ENCODE measurements at places on chromosomes 13 and 19.

DNA sequence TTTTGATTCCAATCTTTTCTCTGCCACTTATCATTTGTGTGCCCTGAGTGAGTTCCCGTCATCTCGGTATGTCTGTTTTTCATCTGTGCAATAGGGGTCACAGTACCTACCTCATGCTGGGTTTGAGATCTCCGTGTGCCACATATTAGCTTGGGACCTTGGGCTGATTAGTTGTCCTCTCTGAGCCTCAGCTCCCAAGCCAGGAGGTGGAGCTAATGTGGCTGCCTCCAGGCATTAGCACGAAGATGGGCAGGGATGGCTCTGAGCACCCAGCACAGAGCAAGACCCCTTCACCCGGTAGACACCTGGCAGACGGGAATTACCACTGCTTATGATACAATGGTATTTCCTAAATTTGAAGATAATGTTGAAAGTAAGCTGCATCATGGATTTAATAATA lies 35.8 kb upstream of the XPO4 start:
- no peak for DNase-seq

DNA sequence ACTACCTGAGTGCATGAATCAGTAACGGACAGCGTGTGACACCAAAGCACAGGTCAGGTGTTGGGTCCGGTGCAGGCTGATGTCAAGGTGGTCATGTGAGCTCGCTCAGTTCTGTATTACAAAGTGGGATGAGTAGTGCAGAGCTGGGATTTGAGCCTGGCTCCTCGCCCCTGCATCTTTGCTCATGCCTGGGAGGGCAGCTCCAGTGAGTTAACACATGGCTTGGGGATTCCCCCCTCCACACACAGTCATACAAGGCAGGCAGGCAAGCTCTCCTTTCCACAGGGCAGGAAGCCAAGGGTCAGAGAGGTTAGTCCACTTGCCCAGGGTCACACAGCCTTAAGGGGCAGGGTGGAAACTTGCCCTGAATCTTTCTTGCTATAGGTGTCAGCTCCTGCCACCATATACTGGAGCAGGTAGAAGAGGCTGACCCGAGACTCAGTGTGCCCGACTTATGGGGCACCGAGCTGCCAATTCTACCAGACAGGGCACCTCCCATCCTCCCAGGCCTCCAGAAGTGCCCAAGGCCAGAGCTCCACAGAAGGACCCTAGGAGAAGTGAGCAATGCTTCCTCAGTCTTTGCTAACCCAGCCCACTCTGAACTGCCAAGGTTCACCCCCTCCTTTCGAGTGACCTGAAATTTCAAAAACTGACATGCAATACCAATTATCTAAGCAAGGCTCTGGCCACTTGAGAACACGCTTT lies 35.4 kb downstream of the ZNF787 start:
- no peak for DNase-seq

DNA sequence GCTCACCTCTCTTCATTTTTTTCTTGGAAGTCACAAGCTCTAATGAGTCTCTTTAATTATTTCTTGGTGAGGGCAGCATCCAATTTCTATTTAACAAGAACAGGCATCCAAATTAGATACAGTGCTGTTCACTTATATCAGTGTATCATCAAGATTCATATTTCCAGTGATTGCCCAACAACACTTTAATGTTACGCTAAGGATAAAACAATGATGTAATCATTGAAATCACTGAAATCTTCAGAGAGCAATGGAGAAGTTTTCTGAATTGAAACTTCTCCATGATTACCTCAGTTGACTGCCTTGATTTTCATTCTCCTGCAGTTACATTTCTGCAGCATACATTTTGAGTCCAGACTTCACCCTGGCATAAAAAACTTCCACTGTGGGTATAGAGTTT lies 17.1 kb upstream of the LRCH1 start:
- no peak for DNase-seq

DNA sequence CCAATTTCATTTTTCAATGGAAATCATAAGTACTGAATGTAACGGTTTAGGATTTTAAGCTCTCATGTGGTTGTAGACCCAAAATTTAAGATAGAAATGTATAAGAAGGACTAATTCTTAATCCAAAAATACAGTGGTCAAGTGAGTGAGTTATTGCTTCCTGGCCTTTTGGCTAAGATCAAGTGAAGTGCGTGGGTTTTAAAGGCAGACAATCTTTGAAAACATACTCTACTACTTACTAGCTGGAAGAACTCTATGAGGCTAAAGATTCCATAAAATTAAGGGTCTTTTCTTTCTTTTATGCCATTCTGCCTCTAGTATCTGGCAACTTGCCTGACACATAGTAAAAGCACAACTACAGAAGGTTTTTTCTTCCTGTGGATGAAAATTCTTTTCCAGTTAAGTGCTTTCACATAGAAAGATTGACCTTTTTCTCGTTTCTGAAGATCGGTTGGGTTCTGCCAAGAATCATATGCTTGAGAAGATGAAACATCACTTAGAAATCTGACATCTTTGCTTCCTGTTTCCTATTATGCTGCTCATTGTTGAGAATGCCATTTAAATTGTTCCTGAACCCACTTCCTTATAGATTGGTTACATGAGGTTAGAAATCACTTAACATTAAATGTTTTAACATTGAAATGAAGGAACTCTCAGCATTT lies 26.4 kb upstream of the SCEL start:
- DNase-seq = no peak

- no peak for DNase-seq
Observed at GRCh38 chr19:51131780-51132680, 7.3 kb downstream of the SIGLEC9 start.

DNA sequence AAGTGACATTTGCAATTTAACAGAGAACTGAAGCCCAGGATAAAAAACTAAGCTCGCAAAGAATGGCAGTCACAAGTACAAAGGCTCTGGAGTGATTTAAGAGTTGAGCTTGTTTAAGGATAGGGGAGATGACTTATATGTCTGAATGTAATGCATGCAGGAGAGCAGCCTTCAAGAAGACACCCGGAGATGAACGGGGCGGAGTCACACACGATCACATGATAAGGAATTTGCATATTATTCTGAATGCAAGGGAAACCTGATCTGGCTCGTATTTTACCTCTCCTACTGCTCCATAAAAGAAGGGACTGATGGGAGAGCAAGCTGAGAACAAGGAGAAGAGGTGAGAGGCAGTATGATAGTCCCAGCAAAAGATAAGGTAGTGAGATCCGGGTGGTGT lies 12.9 kb downstream of the TBC1D4 start:
- DNase-seq = no peak

DNA sequence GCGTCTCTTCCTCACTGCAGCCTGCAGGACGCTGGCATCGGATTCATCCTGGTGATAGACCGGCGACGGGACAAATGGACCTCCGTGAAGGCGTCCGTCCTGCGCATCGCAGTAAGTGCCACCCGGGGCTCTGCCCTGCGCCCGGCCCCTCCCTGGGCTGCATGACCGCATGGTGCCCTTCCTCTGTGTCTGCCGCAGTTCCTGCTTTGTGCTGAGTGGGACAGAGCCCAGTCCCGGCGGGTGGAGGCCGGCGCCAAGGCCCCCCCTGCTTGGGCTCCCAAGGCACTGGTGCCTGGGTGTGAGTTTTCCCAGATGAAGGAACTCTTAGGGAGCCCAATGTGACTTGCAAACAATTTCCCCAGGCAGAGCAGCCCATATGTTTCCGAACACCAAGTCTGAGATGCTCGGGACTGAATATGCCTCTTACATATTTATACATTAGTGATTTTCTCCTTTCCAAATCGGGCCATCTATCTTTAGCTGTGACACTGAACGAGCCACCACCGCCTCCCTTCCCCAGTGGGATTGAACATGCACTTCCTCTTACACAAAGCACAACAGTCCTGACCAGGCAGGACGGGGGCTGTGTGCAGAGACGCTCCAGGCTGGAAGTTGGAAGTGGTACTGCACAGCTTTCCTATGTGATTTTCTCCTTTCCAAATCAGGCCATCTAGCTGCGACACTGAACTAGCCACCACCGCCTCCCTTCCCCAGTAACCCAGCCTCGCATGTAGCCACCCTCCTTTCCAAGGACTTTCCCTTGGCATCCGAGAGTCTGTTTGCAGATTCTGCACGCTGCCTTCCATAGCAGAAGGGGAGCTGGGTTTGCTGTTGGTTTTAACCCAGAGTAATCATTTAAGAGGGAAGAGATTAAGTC lies 60.1 kb upstream of the F7 start:
- DNase-seq = no peak

DNA sequence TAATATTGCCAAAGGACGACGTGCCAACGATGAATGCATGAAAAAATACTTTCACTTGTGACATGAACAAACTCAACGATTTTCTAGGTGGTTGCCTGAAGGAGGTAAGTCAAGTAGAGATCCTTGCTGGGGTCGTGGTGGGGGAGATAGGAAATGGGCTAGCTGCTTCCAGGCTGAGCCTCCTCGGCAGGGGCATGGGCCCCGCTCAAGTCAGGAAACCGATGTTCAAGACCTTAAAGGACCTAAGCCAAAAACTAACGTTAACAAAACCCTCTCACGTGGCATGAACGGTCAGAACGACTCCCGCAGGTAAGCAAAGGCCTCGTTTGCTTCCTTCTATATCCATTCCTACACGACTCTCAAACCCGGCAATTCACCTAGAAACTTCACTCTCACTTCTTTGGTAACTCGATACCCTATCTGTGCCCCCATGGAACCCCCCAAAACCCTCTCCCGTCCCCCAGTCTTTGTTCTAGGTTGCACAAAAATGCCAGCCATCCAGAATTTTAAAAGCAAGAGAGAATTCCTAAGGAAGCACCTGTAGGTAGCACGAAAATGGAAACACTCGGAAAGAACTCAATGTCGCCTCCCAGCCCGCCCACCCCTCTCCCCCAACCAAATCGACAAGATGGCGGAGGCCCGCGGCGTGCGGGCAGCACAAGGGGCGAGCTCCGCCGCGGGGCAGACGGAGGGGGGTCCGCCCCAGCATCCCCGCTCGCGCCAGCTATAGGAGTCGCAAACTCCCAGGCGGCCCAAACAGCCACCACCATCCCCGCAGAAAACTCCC lies 13.6 kb downstream of the ACP4 start:
- peak; percentile 65 for DNase-seq

GRCh38 chr19:38852231-38853044 lies 2.7 kb upstream of the HNRNPL start:
- DNase-seq = peak; percentile 60

- DNase-seq = no peak
Observed at GRCh38 chr13:75092143-75092542, 389.8 kb downstream of the TBC1D4 start.

- DNase-seq = no peak
Observed at GRCh38 chr19:38252941-38253691, 3.1 kb downstream of the PPP1R14A start.

DNA sequence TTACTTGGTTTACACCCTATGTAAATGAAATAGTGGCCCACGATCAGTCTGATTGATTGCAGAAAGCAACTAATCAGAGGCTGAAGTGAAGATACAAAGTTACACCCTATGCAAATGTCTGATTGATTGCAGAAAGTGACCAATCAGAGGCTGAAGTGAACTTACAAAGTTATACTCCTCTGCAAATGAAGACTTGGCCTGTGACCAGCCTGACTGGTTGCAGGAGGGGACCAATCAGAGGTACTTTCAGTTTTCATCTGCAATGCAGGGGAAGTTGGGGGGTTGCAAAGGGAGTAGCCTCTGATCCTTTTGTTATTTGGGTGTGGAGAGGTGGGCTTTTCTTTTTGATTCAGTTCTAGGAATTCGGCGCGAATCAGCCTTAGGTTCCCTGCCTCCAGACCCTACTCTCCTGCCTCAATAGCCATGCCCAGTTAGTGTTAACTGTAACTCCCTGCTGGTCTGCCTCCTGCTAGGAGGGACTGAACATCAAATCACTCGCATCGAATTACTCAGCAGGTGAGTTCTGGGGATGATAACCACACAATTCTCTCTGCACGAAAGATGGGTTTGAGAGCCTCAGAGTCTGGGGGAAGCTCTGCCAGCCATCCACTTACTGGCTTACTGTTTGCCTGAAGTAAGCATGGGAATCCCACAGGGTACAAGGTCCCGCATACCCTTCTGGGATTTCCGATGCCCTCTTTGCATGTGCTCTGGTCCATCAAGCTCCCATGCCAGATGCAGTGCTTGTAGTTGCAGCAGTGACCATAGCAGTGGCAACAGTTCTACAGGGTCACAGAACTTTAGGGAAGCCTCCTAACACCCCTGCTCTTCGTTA lies 7.5 kb downstream of the ARL11 start:
- DNase-seq = peak; percentile 20

DNA sequence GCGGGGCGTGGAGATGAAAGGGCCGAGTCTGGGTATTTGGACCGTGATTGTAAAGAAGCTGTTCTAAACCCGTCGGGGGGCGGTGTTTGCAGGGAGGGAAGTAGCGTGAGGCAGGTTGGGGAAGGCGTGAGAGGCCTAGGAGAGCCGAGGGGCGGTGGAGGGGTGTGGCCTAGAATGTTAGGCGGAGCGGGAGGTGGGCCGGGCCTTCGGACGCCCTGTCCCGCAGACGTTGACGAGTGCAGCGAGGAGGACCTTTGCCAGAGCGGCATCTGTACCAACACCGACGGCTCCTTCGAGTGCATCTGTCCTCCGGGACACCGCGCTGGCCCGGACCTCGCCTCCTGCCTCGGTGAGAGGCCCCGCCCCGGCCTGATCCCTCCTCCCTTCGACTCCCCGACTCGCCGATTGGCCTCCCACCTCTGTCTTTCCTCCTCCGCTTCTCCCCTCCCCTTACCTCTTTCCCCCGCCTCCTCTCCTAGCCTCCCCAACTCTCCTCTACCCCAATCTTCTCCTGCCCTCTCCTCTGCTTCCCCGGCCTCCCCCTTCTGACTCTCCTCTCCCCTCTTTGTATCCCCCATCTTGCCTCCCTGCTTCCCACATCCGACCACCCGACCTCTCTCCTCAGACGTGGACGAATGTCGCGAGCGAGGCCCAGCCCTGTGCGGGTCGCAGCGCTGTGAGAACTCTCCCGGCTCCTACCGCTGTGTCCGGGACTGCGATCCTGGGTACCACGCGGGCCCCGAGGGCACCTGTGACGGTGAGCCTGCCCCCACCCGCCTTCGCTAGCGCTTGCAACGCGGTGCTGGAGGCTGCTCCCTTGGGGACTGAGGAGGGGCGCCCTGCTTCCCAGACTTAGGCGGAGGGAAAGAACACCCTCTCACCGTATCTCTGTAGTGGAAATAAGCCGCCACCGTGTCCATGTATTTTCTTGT lies 12.8 kb downstream of the LTBP4 start:
- DNase-seq = peak; percentile 93

- DNase-seq = no peak
Observed at GRCh38 chr19:10214784-10215183, 16.3 kb downstream of the S1PR2 start.

DNA sequence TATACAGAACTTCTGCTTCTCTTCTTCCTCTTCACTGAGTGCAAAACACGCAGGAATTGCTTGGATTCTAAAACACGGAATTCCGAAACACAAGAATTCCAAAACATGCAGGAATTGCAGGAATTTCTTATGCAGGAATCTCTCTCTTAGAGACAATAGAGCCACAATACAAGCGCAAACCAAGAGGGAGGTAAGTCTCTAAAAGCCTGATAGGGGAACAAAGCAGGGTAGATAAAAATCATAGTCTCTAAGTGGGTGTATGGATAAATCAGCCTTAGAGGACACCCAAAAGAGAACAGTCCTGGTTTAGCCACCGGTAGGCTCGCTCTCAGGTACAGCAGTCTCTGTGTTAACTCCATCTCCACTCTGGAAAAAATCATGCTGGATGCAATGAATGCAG lies 112.9 kb downstream of the LHFPL6 start:
- DNase-seq = no peak

- DNase-seq = peak; percentile 58
Observed at GRCh38 chr19:958967-959855, 24.9 kb upstream of the WDR18 start.
